ENCODE measurements at places on chromosomes 3 and 15. TPM values are rescaled to one million over a fixed set of nuclear protein-coding genes. Genes with fewer than 3 reads are reported as not detected.

DNA sequence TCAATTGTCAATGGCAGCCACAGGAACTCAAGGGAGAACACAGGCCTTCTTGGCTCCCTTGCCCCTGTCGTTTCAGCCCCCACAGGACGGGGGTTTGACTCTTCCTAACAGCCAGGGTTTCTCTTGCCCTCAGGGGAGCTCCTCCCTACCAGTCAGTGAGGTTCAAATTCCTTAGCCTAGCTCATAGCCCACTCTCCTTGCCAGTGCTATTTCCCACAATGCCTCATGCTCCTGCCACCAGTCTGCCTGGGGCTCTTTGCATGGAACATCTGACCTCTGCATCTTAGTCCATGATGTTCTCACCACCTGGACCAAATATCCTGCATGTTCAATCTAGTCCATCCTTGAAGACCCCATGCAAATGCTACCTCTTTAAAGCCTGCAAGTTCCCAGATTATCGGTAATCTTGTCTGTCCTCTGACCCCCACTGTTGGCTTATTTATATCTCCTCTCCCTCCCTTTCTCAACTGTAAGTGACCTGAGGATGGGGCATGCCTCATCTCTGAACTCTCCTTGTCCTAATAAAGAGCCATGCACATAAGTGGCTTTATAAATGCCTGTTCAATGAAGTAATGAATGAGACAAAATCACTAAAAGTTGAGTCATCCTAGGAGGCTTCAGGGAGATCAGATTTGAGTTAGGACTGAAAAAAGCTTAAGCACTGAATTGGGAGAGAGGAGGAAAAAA is 78.0 kb downstream of the MYO1E start:
- no peak for DNase-seq

DNA sequence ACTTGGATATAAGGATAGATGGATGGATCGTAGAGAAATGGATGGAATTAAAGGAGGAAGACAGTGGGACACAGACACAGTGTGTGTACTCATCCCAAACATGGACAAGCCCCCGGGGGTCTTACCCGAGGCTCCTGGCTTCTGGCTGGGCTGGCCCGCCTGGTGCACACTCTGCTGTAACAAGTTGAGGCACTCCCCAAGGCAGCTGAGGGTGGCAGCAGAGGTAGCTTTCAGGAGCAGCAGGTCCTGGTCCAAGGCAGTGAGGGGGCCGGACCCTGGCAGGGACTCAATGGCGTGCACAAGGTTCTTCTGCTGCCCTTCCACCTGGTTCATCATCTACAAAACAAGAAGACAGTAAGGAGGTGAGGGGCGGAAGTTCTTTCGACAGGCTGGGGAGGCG is 215.1 kb downstream of the STT3B start:
- DNase-seq: no peak

DNA sequence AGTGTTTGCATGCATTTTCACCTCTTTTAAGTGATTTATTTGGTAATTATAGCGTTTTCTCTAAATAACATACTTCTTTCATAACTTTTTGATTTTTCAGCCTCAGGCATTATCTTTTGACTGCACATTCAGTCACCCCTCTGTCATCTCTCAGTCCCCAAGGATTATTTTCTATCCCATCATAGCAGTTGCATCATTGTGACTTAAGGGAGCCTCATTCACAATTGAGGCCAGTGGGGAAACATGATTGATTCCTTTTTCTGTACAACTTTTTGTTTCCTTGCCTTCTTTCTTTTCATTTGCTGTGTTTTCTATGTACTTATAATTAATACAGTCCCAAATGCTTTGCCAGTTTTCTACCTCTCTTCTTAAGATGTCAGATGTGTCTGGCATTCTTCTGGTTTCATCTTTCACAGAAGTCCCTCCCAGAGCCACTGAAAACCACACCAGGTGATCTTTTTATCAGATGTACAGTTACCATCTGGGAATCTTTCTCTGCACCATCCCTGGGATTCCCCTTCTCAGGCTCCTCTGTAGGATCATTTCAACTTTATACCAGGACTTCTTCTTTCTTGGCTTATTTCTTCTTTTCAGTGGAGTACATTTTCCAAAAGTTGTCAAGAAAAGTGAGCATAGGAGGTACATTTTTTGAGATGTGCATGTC is 151.4 kb downstream of the RAP2B start:
- DNase-seq: no peak

DNA sequence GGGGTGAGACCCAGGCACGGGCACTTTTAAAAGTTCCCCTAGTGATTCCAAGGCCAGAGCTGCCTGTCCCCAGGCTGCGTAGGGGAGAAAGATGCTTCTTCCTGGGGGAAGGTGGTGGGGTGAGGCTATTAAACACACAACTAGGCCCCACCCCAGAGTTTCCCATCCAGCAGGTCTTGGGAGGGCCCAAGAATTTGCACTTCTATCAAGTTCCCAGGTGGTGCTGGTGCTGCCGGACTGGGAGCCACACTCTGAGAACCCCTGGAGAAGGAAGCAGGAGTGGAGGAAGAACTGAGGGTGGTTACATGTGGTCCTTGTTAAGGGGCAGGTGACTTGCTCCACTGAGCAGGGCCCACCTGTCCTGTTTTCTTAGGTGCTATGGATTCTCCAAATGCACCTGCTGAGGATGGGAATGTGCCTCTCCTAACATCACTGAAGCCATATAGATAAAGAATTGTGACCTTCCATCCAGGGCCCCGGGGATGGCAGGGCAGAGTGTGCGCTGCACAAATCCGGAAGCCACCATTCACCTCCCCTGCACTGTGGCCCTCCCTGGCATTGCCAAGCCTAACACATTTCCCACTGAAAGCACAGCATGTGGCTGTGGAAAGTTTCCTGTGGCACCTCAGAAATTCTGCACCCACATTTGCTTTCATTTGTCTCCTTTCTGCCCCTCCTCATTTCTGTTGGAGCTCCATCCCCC is 111.5 kb upstream of the MEF2A start:
- no peak for DNase-seq

DNA sequence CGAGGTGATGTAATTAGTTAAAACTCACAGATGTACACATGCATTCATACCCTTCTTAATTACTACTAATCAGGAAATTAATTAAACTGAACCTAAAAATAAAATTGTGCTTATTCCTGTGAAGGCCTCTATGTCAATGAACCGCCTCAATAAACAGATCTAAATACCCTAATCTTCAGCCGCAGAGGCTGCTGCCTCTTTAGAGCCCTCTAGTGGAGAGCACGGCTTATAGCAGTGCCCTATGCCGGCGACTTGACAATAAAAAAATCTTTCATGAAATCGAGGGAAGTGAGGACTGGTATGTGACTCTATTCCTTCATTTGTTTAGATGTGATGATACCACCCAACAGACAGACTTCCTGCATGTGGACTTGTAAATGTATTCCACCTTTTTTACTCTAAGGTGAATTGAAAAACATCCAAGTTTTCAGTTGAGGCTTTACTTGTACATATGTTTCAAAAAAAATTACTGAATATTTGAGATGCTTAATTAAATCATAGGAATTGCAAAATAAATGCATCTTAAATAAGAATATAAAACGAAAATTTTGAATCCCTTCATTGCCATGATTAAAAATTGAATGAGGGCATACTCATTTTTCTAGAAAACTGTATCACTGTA is 8.3 kb upstream of the EPHA3 start:
- peak; percentile 67 for DNase-seq

GRCh38 chr3:42705962-42706585 is 3.5 kb upstream of the HHATL start:
- DNase-seq: no peak

The TYRO3 gene
- 0.48 TPM for total RNA-seq

DNA sequence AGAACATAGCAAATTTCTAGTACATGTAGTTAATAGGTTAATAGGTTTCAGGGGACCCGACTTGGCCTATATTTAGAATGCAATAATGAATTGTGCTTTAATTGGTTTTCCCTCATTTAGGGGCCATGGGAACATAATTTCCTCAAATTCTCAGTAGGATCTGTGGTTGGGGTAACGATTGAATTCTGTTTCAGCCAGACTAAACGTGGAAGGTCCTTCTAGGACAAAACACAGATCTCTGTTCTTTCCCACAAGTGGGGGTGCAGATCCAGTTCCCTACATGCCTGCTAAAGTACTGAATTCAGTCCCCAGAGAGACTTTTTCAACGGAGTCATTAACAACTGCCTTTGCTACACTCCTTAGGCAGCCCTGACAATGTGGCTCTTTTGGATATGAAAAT is 50.7 kb upstream of the AGBL1 start:
- DNase-seq: no peak

DNA sequence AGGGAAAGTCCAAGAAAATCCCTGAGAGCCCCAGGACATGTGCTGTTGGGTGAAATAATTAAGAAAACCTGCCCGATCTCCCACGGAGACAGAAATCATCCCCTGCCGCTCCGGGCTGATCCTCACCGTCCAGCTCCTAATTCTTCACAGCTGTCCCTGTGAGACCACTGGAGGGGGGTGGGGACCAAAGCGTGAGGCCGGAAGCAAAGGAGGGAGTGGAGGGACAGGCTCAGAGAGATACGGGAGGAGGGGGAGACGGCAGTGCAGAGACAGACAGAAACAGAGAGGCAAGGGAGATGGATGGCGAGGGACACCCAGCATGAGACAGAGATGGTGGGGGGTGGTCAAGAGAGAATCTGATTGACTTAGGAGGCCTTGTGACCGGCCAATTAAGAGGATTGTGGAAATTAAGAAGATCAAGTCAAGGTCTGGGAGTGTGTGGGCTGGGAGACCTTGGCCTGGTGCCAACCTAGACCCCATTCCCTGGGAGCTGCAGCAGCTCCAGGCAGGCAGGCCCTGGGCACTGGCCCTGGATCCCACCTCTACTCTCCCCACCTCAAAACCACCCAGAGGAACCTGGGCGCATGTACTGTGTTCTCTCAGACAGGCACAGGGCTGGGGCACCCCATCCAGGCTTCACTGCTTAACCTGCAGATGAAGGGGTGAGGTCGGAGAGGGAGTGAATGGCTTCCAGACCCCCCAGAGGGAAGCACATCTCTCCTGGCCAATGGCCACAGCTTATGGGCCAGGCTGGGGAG is 113.2 kb upstream of the ALDH1A3 start:
- DNase-seq: no peak

- no peak for DNase-seq
These were observed 25.6 kb upstream of the ZNF280D start for GRCh38 chr15:56758770-56759449.

The NPAP1 gene
- total RNA-seq: not detected

Data from OCI-LY7 (cell line).